ENCODE measurements at places on chromosomes 3 and 15.

DNA sequence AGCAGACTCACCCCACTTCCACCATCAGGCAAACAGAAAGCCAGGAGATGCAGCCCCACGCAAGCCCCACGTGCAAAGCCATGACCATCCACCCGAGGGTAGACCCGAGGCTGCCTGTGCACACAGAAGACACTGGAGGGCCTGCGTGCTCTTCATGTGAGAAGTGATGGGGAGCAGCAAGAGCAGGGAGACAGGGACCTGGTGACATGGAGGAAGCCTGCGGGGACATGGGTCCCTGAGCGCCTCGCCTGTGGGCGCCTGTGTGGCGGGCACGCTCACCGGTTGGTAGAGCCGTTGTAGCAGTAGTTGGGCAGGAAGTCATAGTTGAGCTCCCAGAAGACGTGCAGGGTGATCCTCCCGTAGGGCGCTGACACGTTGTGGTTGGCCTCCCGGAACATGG is 65.0 kb downstream of the NIPA2 start:
- no peak for DNase-seq

DNA sequence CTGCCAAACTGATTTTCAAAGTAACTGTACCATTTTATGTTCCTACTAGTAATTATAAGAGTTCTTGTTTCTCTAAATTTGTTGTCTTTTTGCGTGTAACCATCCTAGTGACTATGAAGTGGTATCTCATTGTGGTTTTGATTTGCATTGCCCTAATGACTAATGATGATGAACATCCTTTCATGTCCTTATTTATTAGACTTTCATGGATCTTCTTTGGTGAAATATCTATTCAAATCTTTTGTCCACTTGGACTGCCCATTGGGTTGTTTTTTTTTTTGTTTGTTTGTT is 3.6 kb downstream of the OXSR1 start:
- no peak for DNase-seq

DNA sequence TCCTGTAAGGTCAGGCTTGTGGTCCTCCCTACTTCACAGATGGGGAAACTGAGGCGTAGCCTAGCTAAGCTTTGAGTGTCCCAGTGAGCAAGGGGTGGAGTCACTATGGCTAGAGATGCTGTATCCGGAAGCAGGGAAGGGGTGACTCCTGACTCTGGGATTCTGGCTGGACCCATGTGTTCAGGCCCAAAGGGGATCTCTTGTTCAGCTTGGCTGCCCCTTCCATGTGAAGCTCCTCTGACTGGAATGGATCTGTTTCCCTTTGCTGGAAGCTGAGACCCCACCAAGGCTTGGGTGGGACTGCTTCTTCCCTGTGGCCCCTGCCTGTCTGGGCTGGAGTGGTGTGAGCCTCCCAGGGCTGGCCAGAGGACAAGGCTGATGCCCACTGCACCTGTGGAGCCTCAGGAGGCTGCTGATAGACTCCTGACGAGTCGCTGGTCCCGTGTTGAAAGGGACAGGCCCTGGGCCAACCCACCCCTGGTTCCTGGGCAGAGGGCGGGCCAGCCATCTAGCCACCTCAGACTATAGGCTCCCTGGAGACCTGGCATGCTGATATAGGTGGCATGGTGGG is 1.0 kb downstream of the MAPKAPK3 start:
- DNase-seq = no peak

GRCh38 chr15:70521576-70522322 is 241.6 kb downstream of the UACA start:
- DNase-seq = no peak

- no peak for DNase-seq
Measured at GRCh38 chr3:54631516-54632325, 296.1 kb downstream of the LRTM1 start.

DNA sequence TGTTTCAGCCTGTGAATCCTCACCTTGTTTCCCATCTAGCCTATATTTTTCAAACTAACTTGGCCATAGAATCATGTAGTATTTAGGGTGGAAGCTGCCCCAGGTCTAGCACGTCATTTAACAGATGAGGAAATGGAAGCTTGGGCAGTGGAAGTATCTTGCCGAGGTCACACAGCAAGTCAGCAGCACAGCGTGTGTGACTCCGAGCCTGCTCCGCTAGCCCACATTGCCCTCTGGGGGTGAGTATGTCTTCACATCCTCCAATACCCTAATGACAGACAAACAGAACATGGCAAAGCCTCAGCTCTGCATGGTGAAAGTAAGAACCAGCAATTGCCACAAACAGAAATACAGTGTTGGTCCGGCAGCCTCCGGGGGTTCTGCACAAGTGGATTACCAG is 2.2 kb upstream of the CCR5 start:
- DNase-seq = peak; percentile 44

DNA sequence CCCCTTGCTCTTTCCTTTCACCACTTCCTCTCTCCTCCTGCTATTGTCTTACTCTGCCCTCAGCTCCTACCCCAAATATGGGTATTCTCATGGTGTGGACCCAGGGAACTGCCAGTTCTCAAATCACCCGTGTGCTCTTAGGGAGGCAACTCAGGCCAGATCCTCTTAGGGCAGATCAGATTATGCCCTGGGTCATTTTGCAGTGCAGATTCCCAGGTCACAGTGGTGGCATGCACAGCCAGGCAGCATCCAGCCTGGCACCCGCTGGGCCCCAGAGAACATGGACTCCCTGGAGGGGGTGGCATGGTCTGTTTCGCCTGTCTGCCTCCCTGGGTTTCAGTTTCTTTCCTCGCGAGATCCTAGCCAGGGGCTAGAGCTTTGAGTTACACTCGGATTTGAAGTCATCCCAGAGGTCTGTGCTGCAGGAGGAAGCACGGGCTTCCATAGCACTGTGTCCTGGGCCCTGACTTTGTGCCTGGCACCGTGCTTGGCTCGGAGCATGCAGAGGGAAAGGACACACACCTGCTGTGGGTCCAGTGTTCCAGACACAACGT is 96.1 kb downstream of the TOP2B start:
- DNase-seq = no peak

GRCh38 chr3:61668317-61668864 is 107.0 kb downstream of the PTPRG start:
- no peak for DNase-seq

DNA sequence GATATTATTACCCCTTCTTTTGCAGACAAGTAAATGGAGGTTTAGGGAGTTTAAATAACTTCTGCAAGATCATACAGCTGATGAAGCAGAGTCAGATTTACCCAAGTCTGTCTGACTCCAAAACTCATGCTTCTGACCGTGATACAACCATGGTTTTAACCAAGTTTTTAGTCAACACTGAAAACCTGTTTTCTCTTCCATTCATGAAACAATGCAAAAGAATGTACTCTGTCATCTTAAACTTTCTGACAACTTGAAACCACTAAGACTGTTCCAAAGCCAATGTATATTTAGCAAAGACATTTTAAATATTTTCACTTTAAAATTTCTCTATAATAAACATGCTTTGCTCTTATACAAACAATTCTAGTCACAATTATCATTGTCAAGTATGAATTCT is 77.0 kb upstream of the RBMS3 start:
- no peak for DNase-seq

- DNase-seq = no peak
Measured at GRCh38 chr3:103653996-103654395, 1219.2 kb downstream of the ZPLD1 start.

- no peak for DNase-seq
Measured at GRCh38 chr3:176953106-176954060, 243.9 kb downstream of the TBL1XR1 start.

GRCh38 chr15:82832601-82833361 is 23.4 kb downstream of the WHAMM start:
- DNase-seq = no peak

DNA sequence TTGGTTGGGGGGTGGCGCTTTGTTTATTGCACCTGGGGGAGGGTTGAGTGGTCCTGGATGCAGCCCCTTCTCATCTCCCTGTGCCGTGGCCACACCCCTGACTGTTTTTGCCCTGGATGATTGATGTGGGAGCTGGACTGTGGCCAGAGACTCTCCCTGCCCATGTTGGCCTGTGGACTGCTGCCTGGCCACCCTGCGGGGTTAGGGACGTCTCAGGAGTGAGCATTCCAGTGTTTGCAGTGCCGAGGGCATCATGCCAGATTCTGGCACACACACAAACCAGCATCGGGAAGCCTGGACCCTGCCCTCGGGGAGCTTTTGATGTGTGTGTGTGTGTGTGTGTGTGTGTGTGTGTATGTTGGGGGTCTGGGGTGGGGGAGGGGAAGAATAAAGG is 15.8 kb downstream of the APBA2 start:
- DNase-seq = no peak

DNA sequence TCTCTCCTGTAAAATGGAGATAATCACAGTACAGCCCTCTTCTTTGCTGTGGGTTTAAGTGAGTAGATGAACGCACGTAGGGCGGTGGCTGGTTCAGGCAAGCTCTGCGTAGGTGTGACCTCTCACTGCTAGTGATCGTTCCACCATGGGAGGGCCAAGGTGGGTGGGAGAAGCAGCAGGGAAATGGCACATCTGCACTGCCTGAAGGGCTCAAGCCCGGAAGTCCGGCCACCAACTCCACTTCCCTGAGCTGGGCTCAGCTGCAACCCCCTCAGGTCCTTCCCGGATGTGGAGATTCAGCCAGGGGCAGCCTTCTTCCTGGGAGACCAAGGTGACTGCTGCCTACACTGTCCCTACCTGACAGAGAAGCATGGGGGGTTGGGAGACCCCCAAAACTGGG is 102.9 kb downstream of the ADCY5 start:
- DNase-seq = no peak

GRCh38 chr15:75037685-75038084 is 14.3 kb downstream of the PPCDC start:
- DNase-seq = no peak

- DNase-seq = no peak
Measured at GRCh38 chr3:48696156-48696555, 10.4 kb upstream of the NCKIPSD start.

DNA sequence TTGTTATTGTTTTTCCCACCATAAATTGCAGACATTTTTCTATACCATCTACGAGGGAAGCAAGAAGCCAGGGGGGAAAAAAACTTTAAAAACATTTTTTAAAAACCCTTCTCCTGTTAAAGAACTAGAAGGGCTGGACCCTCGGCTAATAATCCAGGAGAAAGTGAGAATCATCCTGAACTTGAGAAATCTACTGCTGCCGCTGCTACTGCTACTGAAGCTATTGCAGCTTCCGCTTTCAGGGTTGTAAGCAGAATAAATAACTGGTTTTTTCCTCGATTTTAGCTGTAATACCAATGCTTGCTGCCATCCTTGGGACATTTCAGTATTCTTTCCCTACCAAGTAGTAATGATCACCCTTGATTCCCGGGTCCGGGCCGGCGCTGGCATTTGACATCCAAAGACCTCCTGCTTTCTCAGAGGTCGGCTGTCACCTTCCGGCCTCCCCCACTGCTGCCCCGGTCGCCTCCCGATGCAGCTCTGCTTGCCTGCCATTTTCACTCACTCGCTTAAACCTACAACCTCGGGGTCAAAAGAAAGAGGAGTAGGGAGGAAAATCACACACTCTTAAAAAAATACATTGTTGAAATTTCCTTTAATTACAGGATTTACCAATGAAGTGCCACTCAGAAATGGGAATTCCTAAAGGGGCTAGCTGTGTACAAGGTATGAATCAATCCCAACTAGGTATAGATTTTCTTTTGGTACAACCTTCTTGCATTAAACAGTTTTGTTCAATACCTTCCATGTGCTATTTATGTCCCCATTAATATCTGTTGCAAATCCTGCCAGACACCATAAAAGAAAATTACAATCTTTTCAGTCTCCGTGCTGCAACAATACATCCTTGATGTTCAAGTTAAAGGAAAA is 674 bp upstream of the MECOM start:
- DNase-seq = no peak

GRCh38 chr3:146884296-146884695 is 279.1 kb upstream of the PLSCR5 start:
- no peak for DNase-seq

- DNase-seq = no peak
Measured at GRCh38 chr3:45965653-45966052, 22.4 kb downstream of the CXCR6 start.

GRCh38 chr15:89130201-89130600 is 41.9 kb downstream of the ABHD2 start:
- no peak for DNase-seq

- DNase-seq = no peak
Measured at GRCh38 chr3:9087831-9088413, 124.7 kb upstream of the RAD18 start.

DNA sequence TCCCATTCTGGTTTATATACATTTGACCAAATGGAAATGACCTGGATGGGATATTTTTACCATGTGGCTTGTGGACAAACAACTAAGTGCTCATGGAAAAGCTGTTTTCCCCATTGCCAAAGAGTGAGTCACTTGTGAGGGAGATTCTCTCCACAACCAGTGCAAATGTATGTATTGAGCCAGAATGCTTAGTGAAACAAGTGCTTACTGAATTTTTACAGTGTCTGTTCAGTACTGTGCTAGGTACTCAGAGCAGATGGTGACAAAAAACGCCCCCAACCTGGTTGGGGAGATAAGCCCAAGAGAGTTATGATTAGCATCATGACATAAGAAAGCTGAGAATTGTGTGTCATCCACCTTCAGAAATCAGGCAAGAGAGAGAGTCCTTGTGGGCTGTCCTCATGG is 2.3 kb downstream of the CHP1 start:
- no peak for DNase-seq

DNA sequence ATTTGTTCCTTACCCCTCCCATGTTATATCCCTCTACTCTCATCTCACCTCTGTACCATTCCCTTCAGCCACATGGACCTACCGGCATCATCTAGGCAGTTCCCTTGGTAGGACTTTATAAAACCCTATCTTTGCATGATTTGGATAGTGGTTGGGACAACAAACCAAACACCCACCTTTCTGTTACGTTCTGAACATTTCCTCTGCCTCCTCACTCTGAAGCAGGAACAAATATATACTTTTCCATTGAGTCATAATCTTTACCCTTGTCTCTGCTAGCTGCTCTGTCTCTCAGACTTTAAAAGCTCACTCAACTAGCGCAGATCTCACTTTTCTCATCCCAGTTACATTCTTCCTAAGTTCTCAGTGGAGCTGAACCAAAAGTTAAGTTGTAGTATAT is 17.8 kb downstream of the UBXN7 start:
- DNase-seq = no peak

- DNase-seq = no peak
Measured at GRCh38 chr3:12926660-12927059, 85.3 kb upstream of the RPL32 start.

DNA sequence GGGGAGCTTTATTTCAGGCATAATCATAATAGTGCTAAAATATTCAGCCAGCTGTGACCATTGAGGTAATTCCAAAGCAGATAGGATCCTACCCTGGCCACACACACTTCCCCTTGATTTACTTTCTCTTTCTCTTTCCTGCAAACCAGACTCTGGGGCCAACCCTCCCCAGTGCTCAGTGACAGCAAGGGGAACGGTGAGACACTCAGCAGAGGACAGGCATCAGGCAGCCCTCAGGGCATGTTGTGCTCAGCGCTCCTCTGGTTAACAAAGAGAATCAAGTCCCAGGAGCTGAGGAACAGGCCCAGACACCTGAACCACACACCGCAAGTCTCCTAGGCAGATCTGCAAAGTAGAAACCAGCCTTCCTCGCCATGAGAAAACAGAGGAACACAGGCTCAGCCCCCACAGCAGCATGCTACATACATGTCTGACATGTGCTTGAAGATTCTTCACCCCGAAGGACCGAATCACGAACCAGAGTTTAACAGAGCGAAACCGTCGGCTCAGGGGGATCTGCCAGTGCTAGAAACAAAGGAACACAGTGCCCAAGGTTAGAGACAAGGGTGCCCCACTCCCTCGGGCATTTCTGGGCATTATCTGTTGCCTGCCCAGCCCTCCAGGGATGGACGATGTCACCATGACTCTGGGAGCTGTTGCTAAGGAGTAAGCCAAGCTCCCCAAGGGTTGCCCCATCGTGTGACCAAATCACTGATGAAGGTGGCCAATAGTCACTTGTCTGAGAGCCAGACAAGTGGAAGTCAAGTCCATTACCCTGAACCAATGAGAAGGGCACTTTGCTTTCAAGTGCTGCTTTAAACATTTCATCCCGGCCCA is 17.5 kb downstream of the HDC start:
- peak; percentile 15 for DNase-seq
